ENCODE measurements at places on chromosomes 3 and 15.

DNA sequence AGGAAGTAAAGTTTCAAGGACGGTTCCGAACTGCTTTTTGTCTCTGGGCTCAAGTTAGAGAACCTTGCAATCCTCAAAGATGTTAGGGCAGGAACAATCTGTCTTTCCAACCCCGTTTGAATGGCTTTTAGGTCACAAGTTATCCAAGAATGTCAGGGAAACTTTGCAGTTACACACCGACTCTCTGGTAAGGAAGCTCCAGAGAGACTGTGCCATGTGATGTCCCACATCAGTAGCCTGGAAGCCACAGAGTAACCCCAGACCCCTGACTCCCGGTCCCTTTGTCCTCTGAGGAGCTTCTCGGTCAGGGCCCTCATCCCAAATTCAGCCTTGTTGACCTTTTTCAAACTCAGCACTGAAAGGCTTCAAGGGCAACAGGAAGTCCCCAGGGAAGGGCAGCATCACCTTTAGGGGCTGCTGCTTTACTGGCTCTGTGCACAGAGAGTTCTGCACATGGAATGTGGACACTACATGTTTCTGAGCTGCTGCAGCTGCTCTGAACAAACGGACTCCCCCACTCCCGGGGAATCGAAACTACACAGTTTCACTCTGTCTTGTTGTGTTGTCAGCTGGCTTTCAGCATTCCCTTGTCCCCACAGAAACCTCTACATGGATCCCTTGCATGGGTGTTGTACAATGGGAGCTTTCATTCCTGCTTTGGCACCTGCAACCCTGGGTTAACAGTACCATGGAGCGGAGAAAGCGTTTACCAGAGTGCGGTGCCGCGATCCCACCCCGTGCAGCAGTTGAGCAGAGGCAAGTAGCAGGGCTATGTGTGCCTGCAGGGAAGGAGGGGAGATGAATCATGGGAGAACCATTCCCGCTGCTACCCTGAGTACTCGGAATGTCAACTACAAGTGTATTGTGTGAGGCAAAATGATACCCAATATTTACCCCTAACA lies 408.2 kb upstream of the THBS1 start:
- DNase-seq = no peak

DNA sequence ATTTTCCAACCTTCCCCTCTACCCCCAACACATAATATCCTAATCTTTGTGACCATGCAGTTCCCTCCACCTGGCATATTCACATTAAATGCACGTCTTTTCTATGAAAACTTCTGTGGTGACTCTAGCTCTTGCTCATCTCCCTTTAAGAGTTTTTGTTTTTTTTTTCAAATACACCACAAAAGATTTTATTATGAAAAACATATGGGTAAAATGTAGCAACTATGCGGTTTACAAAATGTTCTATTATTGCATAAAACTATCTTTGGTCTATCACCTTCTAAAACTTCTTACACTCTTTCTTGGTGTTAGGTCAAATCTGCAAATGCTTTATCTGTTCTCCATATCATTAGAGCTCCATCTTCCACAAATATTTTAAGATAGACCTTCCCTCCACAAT lies 38.6 kb upstream of the ADGRG7 start:
- DNase-seq = no peak

- no peak for DNase-seq
Measured at GRCh38 chr3:143897576-143898295, 49.5 kb upstream of the SLC9A9 start.

GRCh38 chr3:21754839-21755238 lies 3.8 kb upstream of the ZNF385D start:
- no peak for DNase-seq

DNA sequence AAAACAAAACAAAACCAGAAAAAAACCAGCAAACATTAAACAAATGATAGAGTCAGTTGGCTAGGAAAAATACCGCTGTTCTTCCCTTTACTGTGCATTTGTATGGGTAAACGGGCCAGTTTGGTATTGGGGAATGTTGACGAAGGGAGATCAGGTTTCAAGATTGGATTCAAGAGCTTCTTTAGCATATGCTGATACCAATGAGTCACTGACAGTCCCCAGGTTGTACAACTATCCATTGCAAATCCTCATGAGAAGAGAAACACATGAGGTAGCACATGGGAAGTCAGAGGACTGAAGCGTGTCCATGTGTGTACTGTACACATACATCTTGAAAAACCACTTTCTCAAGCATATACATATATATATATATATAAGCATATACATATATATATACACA lies 25.6 kb downstream of the TIGIT start:
- DNase-seq = no peak

DNA sequence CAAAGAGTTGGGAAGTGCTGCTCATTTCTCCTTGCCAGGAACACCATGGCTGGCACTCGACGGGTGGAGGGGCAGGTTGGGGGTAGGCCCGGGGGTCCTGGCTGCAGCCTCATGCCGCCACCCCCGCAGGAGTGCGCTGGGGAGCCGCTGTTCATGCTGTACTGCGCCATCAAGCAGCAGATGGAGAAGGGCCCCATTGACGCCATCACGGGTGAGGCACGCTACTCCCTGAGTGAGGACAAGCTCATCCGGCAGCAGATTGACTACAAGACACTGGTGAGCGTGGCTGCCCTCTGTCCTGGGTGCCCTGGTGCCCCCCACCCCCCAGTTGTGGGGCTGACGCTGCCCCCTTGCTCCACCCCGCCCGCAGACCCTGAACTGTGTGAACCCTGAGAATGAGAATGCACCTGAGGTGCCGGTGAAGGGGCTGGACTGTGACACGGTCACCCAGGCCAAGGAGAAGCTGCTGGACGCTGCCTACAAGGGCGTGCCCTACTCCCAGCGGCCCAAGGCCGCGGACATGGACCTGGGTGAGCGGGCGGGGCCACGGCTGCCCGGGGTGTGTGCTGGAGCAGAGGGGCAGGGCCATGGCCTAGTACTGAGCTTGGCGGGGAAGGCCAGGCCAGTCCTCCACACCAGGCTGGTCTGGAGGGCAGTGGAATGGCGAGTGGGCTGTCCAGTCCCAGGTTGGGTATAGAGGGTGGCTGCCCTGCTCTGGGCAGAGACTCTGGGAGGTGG lies 45.1 kb downstream of the PLXNA1 start:
- peak; percentile 71 for DNase-seq

- no peak for DNase-seq
Measured at GRCh38 chr3:53496984-53497383, 2.6 kb downstream of the CACNA1D start.

GRCh38 chr3:161745741-161746140 lies 249.1 kb downstream of the OTOL1 start:
- no peak for DNase-seq

DNA sequence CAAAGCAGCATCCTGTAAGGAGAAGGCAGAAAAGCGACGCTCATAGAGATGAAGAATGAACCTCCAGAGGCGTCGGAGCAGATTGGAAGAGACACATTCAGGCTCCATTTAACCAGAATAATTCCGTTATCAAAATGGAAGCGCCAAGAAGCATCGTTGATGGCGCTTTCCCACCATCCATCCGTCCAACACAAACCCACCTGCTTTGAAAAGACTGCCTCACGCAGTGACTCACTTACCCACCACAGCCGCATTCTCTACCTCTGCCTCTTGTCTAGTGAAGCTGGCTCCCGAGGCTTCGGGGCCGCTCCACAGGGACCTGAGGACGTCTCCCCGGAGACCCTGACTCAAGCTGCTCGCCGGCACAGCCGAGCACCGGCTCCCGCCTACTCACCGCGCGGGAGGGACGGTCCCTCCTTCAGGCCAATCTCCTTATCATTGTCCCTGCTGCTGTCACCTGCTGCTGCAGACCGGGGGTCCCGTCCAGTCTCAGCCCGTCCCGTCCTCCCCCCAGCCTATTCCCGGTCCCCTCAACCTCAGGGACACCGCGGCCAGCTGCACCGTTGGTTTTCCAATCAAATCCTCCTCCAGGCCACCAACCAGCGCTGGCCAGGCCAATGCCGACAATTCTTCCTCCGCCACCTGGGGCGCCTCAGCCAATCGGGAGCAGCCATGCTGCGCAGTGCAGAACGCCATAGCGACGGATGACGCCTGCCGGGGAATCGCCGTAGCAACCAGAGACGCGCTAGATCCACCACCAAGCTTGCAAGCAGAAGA lies at the start of gene NEK10:
NEK10 (minus strand) TSS at position 553 of the 777 bp plus-strand sequence. CDS start 16,501 bp downstream, outside the sequence.
- DNase-seq = peak; percentile 94

Data from left colon (tissue), 2 donors.